Renal cortical epithelial cell (primary cell): ENCODE measurements at places on chromosomes 4 and X.

- DNase-seq: no peak
Observed at GRCh38 chr4:14615671-14616070, 386.6 kb upstream of the CPEB2 start.

DNA sequence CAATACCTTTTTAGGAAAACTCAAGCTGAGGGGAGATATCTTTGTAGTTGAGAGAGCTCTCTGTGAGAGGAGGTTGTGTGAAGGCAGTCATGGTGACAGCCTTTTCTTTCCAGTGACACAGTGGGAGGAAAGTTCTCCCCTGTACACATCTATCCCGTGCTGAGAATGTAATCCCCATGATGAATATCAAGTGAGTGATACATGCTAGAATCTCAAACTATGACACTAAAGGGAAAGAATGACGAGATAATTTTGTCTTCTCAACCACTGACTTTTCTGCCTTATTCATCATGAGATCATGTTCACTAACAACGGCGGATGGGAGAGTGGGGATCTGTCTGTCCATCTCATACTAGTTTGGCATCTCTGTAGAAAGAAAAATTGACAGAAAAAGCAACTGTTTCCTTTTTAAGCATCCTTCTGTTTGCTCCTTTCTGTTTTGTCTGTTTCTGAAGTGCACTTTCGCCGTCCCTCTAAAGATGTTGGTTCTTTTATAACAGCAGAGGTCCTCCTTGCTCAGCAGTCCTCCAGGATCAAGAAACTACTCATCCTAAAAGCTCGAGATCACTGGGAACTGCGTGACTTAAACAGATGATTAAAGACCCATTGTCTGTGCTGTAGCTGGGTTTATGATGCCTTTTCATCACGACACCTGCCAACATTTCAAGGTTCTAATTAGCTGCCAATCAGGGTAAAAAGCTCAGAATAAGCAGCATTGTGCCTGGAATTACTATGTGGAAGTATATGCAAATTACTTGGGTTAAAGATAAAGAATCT is 137.6 kb downstream of the DCK start:
- DNase-seq: peak; percentile 55

DNA sequence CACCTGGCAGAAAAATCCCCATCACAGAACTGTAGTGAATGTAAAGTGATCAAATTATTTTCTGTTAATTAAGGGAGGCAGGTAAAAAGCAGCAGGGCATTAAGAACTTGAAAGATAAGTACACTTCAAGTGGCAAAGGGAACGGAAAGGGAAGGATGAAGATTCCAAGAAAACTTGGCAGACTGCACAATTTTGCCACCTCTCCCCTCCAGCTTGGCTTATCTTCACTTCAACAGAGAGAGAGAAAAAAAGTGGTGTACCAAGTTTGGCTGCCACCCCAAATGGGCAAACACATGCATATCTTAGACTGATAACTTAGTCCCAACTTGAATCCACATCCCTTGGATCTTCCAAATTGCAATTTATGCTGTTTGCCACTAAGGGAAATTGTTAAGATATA is 598.1 kb upstream of the ACTRT1 start:
- no peak for DNase-seq

- no peak for DNase-seq
Observed at GRCh38 chr4:10504570-10505179, 47.4 kb upstream of the ZNF518B start.

- DNase-seq: no peak
Observed at GRCh38 chr4:152459326-152459725, 76.6 kb downstream of the FBXW7 start.

- DNase-seq: peak; percentile 65
Observed at GRCh38 chrX:47311932-47312774, 58.2 kb upstream of the ZNF157 start.

DNA sequence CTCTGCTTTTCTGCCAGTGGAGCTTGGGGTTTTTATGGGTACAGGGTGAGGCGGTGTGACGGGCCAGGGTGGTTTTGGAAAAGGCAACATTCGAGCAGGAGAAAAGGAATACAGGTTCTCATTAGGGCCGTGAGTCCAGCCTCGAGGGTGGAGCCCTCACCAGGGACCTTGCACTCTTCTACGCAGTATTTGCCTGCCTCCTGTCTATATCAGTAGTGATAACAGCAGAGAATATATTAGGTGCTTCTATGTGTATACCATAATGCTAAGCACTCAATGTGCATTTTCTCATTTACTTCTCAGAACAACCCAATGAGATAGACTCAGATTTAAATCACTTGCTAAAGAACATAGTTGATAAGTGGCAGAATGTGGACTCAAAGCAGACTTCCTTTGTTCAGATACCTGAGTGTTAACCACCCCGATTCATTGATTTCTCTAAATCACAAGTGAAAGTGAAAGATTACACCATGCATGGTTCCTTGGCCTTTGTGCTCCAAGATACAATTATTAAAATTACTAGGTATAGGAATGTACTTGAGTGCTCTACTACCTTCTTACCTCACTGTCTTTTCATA is 403.9 kb downstream of the PCDH7 start:
- DNase-seq: no peak

DNA sequence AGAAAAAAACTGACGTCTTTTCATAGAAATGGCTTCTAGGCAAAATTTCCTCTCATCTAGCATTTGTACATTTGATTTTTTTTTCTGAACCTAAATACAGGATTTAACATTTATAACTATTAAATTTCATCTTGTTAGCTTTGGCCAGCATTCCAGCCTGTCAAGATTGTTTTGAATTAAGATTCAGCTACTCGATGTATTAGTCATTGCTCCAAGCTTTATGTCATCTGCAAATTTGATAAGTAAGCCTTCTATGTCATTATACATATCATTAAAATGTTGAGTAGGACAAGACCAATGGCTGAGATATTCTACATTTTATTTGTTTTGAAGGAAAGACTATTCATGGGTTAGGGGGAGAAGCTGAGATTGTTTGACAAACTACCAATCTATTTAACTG is 46.7 kb downstream of the DDX53 start:
- no peak for DNase-seq

DNA sequence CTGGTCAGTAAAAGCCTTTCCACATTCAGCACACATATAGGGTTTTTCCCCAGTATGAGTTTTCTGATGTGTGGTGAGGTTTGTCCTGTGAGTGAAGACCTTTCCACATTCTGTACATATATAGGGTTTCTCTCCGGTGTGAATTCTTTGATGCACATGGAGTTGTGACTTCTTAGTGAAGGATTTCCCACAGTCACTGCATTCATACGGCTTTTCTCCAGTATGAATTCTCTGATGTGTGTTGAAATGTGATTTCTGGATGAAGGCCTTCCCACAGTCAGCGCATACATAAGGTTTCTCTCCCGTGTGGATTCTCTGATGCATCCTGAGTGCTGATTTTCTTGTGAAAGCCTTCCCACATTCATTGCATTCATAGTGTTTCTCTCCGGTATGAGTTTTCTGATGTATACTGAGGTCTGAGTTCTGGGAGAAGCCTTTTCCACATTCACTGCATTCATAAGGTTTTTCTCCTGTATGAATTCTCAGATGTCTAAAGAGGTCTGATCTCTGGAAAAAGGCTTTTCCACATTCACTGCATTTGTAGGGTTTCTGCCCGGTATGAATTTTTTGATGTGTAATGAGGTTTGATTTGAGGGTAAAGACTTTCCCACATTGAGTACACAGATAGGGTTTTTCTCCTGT is 34.7 kb downstream of the ZNF41 start:
- DNase-seq: no peak

DNA sequence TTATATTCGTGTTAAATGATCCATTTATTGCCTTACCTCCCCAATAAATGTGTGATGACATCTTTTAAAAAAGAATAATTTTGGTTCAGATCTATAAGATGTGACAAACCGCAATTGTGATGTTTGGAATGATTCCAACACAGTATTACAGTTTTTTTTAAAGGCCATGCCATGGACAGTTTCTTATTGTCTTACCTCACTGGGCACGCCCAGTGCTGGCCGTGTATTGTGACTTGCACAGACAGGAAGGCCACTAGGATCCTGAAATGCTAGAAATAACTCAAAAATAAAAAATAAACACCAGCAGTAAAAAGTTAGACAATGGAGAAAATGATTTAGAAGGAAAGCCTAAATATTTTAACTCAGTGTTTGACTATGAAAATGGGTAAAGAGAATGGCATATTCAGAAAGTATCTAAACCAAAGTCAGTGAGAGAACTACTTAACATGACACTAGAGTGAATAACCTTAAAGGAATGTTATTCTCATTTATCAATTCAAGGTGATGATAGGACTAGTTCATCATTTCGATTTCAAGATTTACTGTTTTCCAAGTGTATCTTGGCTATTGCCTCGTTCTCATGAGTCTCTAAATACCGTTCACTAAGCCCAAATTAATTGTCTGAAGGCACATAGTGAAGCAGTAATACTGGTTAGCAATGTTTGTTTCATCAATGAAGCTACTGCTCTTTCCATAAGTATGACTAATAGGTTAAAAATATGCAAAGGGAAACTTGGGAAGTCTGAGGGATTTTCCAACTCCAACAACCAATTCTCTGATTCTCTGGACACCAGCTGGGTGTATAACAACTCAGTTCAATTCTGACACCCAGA is 46.1 kb upstream of the VEGFC start:
- DNase-seq: peak; percentile 79

DNA sequence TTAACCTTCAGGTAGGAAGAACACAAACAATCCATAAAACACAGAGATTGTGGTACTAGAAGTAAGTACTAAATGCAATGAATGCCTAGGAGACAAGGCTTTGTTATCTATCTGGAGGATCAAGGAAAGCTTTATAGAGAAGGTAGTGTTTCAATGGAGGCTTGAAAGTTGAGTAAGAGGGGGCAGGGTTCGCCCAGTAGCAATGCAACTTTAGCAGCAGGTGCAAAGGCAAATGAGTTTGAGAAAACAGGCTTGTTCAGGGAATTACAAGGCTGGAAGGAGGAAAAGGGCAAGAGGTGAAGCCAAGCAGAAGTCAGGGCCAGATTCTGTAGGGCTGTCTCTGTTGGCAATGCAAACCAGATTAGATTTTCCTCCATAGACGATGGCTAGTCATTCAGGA is 35.5 kb upstream of the AMELX start:
- DNase-seq: no peak

GRCh38 chr4:85805891-85806290 is 330.9 kb downstream of the ARHGAP24 start:
- no peak for DNase-seq

DNA sequence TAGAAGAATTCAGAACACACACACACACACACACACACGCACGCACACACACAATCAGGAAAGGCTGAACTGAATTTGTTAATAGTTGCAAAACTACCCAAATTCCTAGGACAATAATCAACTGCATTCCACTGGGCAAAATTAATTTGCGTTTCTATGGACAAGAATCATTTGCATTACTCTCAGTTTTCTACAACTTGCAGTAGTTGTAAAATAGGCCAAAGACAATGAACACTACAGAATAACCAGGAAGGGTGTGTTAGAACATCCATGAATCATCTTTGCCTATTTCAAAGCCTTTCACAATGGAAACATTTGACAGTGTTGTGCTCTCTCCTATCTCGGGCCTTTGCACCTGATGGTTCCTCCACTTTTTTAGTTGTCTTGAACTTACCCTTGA is 77.1 kb upstream of the IGFBP7 start:
- no peak for DNase-seq

GRCh38 chr4:109359040-109359646 is 56.7 kb upstream of the COL25A1 start:
- peak; percentile 53 for DNase-seq

DNA sequence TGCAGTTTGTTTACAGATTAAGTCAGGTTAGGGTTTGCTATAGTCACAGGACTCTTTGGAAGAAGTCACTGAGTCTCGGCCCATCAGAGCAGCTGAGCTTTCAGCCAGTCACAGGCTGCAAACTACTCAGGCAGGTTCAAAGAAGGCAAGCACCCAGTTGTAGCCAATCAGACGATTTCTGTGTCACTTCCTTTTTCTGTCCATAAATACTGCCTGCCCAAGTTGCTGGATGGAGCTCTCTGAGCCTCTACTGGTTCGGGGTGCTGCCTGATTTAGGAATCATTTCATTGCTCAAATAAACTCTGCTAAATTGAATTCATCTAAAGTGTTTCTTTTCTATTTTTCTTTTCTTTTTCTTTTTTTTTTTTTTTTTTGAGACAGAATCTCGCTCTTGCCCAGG is 7.3 kb upstream of the SH3BP2 start:
- no peak for DNase-seq

- peak; percentile 57 for DNase-seq
Observed at GRCh38 chr4:141158219-141158618, 24.9 kb upstream of the RNF150 start.

DNA sequence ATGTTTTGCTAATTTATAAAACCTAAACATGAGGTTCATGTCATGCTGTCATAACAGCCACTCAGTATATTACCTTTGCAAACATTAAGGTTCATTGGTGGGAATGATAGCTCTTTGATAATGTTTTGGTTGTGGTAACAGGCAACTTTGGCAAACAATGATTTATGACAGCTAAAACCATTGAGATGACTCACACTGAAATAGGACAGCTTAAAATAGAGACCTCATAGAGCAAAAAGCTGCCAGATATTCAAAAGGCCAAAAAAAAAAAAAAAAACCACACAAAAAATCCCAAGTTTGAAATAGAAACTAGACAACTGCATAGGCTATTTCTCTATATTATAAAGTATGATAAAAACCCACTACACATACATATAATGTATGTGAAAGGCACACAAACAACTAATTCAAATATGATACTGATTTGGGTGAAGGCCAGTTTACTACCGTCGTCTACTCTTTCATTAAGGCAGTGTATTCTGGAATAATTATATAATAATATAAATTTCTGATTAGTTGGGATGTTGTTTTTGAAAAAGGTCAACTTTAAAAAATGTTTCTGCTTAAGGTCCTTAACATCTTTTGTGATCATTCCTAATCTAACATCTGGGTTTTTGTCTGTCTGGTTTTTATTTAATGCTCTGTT is 646.0 kb upstream of the PITX2 start:
- peak; percentile 13 for DNase-seq

- no peak for DNase-seq
Observed at GRCh38 chr4:168357941-168358340, 39.4 kb upstream of the DDX60 start.

DNA sequence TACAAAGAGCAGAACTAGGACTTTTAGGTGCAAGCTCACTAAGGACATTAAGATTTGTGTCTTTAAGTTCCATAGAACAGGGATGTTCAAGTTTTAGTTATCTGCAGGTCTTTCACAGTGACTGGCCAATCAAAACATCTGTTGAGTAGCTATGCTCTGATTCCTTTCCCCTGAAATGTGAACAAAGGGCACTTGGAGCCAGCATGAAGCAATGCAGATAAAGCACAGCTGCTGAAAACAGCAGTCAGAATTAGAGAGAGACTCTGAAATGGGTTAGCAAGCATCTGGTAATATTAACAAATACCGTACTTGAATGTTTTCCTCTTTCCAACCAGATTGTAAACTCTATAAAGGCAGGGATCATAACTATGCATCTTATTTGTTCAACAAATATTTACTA is 276.9 kb downstream of the RAB28 start:
- DNase-seq: no peak

DNA sequence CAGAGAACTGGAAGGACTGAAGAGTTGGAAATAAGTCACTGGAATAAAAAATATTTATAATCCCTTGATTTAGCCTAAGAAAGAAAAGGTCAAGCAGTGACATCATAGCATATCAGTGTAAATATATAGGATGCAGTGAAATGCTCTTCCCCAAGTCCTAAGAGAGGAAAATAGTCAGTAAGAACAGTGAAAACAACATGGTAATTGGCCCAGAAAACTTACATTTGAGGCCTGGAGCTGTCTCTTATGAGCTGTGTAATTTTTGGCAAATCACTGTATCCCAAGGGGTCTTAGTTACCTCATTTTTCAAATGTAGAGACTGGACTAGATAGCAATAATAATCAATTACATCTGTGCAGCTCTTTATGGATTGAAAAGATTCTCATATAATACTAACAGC is 255.7 kb upstream of the AR start:
- DNase-seq: no peak

GRCh38 chr4:184860018-184860779 is 34.4 kb upstream of the ACSL1 start:
- DNase-seq: no peak
